ENCODE measurements at places on chromosomes 4 and X.
A peak's percentile ranks its signal among the peaks of the same experiment; 100 is the strongest.

DNA sequence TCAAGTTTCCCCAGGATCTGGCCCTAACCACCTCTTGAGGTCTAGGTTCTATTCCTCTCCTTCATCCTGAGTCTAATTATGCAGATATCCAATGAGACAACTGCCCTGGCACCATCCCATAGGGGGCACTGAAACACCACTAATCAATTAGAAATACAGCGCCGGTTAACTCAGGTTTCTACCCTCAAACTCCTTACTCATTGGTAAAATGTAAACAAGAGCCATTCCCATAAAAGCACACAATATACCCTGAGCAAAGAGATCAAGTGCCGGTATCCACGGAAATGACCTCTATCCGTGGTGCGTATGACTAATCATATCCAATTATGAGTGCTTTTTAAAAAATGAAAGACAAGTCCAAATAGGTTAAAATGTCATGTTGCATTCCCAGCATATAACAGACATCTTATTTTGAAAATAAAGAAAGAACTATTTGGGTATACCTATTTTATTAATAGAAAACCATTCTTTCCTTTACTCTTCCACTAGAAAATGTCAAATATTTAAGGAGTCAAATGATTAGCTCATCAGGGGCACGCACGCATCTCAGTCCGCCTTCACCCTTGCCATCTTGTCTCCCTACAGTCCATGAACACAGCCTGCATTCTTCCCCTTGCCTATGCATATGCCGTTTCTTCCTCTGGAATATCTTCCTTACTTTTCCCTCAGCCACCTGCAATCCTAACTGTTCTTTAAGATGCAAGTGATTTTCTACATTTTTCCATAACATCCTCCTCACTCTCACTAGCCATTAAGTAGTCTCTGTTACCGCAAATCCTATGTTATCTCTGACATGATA, 141.1 kb downstream of the MAML3 start:
- peak; percentile 60 for DNase-seq

GRCh38 chr4:16726368-16727050, 171.9 kb downstream of the LDB2 start:
- no peak for DNase-seq

DNA sequence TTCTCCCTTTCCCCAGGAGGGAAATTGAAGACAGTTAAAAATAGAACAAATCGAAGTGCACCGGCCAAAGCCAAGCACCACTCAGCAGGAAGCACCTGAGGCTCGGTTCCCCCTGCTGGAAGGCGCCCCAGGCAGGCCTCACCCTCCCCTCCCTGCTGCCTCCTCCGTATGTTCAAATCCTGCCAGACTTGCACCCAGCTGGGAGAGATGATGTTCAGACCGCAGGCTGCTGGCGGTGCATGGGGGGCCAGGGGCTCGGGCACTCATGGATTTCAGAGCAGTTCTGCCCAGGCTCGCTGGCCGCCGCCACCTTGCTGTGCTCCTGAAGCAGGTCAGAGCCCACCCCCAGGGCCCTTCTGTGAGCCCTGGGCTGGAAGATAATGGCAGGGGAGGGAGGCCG, 91.4 kb downstream of the DCTD start:
- DNase-seq, result peak; percentile 72

- DNase-seq, result no peak
Observed at GRCh38 chrX:41599507-41599906, 89.3 kb upstream of the GPR34 start.

DNA sequence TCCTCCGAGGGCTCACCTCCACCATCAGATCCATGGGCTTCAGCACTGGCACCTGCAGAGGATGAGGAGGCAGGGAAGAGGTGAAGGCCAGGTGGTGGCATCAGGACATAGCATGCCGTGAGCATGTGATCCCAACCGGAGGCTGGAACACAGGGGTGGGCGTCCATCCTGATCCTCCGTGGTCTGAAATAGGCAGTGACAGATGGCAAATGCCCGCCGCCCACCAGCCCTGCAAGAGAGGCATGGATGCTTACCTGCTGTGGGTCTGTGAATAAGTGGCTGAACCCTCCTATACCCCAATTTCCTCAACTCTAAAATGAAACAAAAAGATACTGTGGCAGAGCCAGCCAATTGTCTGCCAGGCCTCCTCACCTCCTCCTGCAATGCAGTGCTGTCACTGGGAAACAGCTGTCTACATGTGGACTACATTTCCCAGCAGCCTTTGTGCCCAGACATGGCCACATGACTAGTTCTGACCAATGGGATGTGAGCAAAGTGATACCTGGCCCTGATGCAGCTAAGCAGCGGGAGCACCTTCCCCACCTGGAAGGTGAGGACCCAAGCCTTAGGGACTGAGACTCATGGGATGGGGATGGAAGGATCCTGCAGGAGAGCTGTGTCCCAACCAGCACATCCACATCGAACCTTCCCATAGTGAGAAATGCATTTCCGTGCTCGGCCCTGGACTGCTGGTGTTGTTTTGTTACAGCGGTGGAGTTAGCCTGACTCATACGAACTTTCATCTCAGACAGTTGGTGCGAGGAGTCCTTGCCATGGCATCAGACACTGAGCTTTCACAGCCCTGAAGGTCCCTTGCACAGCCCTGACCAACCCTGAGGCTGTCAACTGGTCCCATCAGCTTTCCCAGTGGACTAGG, 99.5 kb downstream of the PPP2R2C start:
- DNase-seq, result peak; percentile 75

GRCh38 chr4:4428966-4429875, 42.3 kb downstream of the NSG1 start:
- no peak for DNase-seq

DNA sequence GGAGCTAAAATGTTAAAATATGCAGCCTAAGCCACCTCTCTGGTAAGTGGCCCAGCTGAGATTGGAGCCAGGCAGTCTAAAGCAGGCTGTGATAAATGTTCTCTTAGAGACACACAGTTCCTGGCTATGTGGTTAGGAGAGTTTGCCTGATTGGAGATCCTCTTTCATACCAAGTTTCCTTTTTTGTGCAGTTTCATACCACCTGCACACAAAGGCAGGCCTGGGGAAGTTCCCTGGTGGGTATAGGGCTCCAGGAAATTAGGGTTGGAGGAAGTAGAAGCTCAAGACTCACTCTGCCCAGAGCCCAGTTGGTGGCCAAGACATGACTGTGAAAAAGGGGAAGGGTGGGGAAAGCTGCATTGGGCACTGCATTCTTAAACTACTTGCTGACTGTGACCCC, 16.9 kb downstream of the CYBB start:
- DNase-seq, result no peak

DNA sequence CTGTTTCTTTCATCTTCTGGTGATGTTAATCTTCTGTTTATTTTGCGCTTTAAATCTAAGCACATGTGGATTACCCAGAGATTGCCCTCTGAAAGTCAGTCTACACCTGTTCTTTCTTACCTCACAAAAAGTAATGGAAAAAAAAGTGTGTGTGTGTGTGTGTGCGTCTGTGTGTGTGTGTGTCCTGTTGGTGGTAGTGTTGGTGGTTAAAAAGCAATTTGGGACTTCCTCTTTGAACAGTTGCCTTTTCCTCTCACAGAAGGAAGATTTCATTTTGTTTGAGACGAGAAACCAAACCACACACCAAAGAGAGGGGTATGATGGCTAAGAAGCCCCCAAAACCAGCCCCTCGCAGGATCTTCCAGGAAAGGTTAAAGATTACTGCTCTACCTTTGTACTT, at the start of gene STAP1:
TSS of gene STAP1 (plus strand) at position 235 of the 400 bp plus-strand sequence. CDS start at position 318, 83 bp downstream.
- DNase-seq, result no peak

DNA sequence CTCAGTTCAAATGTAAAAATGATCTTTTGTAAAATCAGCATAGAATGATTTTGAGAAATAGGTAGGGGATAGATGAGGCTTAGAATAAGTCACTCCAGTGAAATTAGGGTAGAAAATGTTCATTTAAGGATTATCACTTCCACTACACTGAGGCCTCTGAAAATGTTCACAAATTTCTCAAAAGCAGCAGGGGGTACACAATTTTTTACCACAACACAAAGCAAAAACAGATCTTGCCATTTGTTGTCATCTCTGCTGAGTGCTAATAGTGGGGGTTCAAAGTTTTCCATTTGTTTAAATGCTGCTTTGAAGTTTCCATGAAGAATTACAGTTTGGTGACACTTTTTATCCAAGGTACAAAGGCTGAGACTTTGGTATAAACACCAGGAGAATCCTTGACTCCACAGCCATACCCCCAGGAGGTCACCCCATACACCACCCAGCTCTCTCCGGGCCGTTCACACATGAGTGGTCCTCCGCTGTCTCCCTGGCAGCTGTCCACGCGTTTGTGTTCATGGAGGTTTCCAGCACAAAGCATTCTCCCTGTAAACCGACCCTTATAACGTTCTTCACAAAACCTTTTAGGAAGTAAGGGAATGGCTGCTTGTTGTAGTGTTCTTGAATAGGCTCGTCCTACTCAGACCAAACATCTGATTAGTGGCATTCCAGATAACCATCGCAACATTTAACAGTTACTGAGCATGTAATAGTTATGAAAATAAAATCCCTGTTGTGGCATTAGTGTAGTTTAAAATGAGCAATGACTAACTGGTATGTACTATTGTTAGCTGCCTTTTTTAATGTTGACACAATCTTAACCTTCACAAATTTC, 71.0 kb downstream of the PRSS12 start:
- peak; percentile 24 for DNase-seq

DNA sequence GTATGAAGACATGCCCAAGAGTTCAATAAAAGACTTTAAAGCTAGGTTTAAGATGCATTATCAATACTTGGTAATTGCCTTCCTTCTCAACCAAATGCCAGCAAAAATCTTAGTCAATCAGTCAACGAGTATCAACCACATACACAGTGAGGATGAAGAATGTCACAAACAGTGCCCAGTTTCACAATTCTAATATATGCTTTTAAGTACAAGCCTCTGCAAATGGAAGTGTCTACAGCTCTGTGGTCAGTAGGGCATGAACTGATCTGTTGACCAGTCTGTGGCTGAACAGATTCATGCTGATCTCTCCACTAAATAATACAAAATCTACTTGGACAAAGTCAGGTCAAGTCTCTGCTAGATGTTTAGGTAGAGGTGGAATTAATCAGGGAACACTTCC, 27.9 kb downstream of the PPARGC1A start:
- DNase-seq, result no peak
